Transverse colon (tissue), 4 donors: ENCODE measurements at places on chromosomes 1 and 21. TPM values are rescaled to one million over a fixed set of nuclear protein-coding genes. Genes with fewer than 3 reads are reported as not detected.

The SETD4 gene
- total RNA-seq, result 35.2 TPM

The CFHR4 gene
- not detected for total RNA-seq

The HMGCS2 gene
- 341 TPM for total RNA-seq

DNA sequence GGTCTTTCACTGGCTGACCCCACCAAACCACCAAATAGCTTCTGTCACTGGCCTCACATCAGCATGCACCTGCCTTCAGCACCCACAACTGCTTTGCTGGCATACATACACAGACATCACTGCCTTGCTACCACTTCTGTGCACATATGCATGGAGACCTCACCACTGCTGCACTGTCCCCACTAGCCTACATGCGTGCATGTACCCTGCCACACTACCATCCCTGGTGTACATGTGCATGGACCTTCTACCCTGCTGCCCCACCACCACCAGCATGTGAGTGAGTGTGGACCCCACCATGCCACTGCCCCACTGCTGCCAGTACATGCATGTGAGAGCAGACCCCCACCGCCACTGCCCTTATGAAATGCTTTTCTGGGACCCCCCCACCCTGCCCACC, 6.1 kb downstream of the CD1C start:
- no peaks in the 10 kb centered on the region for H3K4me1 ChIP-seq
- no peaks in the 10 kb centered on the region for H3K36me3 ChIP-seq
- no peak overlapping the region for H3K27ac ChIP-seq
- no peak overlapping the region for H3K4me3 ChIP-seq

DNA sequence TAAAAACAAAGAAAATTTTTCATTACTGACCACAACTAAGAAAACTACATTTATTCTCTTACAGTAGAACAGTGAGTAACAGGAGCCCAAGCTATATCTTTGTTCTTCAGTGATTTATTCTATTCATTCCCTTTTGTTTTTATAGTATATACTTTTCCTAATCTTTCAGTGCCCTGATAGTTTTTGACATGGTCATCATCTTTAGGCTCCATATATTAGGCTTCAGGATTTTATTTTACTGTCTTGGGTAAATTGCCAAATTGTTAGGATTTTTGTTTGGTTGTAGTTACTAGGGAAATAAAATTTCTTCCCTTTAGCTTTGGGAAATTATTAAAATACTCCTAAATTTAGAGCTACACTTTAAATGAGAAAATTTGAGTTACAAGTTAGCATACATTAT, 10.3 kb downstream of the FBXO28 start:
- H3K4me3 ChIP-seq, result no peak overlapping the region
- H3K27me3 ChIP-seq, result no peaks in the 10 kb centered on the region
- DNase-seq, result no peak
- no peaks in the 10 kb centered on the region for H3K4me1 ChIP-seq
- no peaks in the 10 kb centered on the region for H3K36me3 ChIP-seq

GRCh38 chr1:15866721-15867201, 19.3 kb downstream of the SPEN start:
- no peaks in the 10 kb centered on the region for H3K36me3 ChIP-seq
- no peak overlapping the region for H3K4me3 ChIP-seq
- no peak for DNase-seq
- H3K27ac ChIP-seq, result no peak overlapping the region
- no peaks in the 10 kb centered on the region for H3K4me1 ChIP-seq

DNA sequence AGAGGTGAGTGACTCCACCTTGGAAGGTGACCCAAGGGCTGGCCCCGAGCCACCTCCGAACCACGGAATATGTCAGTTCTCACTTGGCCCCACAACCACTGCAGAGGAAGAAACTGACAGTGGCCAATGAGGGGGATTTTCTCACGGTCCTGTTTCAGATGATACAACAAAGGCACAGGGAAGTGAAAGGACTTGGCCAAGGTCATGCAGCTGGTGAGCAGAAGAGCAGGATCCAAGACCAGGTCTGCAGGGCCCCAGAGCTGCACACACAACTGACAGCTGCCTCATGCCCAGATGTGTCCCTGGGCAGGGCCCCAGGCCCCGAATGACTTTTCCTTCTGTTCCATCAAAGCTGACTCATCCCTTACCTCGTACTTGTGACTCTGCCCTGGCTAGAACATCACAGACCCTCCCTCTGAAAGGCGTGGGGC, 25.8 kb upstream of the EVA1B start:
- peaks cover 31% of the 10 kb centered on the region for H3K4me1 ChIP-seq
- H3K36me3 ChIP-seq, result no peaks in the 10 kb centered on the region
- H3K4me3 ChIP-seq, result no peak overlapping the region

DNA sequence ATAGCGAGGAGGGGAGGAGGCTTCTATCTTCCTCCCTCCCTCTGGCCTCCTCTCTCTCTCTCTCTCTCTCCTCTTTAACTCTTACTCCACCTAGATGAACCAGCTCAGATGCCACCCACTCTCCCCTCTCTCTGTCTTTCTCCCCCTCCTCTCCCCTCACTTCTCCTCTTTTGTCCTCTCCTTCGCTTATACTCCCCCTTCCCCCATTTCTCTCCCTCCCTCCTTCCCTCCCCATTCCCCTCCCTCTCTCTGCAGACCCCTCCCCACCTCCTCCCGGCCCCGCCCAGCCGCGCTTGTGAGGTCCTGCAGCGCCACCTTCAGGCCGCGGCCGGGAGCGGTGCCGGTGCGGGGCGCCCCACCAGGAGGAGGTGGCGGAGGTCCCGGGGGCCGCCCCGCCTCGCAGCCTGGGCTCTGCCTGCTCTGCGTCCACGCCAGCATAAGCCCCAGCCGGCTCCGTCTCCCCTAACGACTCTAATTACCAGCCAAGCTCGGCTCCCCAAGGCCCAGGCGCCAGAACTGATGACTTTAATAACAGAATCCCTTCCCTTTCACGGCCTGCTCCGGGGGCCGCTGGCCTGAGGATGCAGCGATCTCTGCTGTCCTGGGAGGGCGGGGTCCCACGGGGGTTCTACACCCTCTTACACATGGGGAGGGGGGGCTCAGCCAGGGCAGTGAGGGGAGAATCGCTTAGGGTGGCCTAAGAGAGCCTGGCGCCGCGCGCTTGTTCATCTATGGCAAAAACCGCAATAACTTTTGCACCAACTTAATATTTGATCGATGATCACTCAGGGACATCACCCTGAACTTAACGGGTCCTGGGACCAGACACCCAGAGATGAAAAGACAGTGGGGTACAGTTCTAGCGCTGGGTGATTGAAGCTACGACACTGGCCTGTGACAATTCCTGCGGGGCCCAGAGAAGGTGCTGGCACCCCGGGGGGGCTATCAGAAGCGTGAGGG, 637.3 kb downstream of the MATN1 start:
- peaks cover 19% of the 10 kb centered on the region for H3K4me1 ChIP-seq
- no peak overlapping the region for H3K27ac ChIP-seq
- no peak overlapping the region for H3K4me3 ChIP-seq
- peak; percentile 41 for DNase-seq

GRCh38 chr21:29029524-29029923, 5.1 kb downstream of the USP16 start:
- no peak for DNase-seq
- H3K4me3 ChIP-seq, result no peak overlapping the region
- H3K27ac ChIP-seq, result no peak overlapping the region
- H3K36me3 ChIP-seq, result no peaks in the 10 kb centered on the region

GRCh38 chr1:223224465-223224864, 81.4 kb upstream of the TLR5 start:
- no peaks in the 10 kb centered on the region for H3K4me1 ChIP-seq
- no peak overlapping the region for H3K27ac ChIP-seq
- DNase-seq, result no peak
- no peak overlapping the region for H3K4me3 ChIP-seq

GRCh38 chr21:43270800-43271301, 102.0 kb downstream of the CRYAA start:
- no peak for DNase-seq
- H3K27me3 ChIP-seq, result peaks cover 38% of the 10 kb centered on the region
- H3K27ac ChIP-seq, result no peak overlapping the region
- no peak overlapping the region for H3K4me3 ChIP-seq
- H3K4me1 ChIP-seq, result no peaks in the 10 kb centered on the region
- H3K36me3 ChIP-seq, result no peaks in the 10 kb centered on the region

DNA sequence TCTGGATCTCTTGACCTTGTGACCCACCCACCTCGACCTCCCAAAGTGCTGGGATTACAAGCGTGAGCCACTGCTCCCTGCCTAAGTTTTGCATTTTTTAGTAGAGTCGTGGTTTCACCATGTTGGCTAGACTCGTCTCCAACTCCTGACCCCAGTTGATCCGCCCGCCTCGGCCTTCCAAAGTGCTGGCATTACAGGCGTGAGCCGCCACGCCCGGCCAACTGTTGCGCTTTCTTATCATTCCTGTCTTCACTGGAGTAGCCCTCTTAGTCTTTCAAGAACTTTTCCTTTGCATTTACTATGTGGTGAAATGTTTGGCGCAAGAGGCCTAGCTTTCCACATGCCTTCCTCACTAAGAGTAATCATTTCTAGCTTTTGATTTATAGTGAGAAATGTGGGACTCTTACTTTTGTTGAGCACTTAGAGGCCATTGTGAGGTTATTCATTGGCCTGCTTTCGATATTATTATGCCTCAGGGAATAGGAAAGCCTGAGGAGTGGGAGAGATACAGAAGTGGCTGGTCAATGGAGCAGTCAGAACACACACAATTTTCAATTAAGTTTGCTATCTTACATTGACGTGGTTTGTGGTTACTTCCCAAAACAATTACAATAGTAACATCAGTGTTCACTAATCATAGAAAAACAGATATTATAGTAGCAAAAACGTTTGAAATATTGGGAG, 111.0 kb downstream of the ZMYM4 start:
- H3K4me3 ChIP-seq, result no peak overlapping the region
- no peak for DNase-seq
- no peaks in the 10 kb centered on the region for H3K36me3 ChIP-seq
- H3K27me3 ChIP-seq, result no peaks in the 10 kb centered on the region

DNA sequence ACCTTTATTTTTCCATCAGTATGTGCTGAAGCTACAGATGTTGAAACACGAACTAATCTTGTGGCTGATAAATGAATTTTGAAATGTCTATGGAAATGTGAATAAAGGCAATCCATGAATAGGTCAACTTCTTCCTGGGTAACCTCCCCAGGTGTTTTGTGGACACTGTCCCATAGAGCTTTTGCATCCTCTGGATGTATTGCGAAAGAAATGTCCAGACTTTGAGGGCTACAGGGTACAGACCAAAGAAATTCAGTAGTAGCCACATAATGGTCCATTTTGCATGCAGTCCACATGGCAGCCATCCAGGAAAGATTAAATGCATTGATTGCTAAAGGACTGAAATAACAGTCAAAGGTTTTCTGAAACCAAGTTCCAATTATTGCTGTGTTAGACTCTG, 21.5 kb upstream of the DARS2 start:
- no peak overlapping the region for H3K4me3 ChIP-seq
- peaks cover 14% of the 10 kb centered on the region for H3K36me3 ChIP-seq
- no peak overlapping the region for H3K27ac ChIP-seq
- no peak for DNase-seq
- H3K27me3 ChIP-seq, result no peaks in the 10 kb centered on the region

- no peaks in the 10 kb centered on the region for H3K36me3 ChIP-seq
- no peaks in the 10 kb centered on the region for H3K27me3 ChIP-seq
- no peak for DNase-seq
- H3K27ac ChIP-seq, result no peak overlapping the region
These were observed 94.4 kb downstream of the SLC35F3 start for GRCh38 chr1:233998891-233999290.

DNA sequence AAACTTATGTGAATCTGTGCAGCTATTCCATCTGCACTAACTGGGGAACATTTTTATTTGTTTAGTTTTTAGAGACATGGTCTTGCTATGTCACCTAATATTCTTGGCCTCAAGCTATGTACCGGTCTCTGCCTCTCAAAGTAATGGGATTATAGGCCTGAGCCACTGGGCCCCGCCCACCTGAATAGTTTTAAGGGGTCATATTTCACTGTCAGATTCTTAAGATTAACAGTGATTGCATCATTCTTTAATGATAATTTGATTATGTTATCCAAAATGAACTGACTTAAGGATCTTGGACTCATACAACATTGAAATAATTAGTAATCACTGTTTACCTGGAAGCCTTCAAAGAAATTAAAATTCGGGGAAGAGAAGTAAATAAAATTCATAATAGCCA, 12.6 kb upstream of the KLF18 start:
- no peak overlapping the region for H3K27ac ChIP-seq
- DNase-seq, result no peak
- H3K4me3 ChIP-seq, result no peak overlapping the region
- no peaks in the 10 kb centered on the region for H3K36me3 ChIP-seq
- H3K27me3 ChIP-seq, result peaks cover 6% of the 10 kb centered on the region

DNA sequence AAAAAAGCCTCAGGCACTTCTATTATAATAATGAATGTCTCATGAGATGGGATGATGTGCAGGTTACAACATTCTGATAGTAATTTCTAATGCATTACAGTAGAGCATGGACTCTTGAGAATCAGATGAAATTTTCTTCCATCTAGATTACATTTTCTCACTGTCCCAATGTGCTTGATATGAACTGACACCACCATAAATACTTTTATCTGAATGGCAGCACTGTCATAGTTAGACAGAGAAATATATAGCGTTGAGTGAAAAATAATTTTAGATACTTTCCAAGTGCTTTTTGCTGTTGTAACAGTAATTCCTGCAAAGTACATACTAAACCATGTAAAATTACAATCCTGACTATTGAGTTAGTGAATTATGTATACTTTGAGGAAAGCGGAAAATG, 630.1 kb downstream of the BRINP3 start:
- H3K4me3 ChIP-seq, result no peak overlapping the region
- no peaks in the 10 kb centered on the region for H3K36me3 ChIP-seq
- no peak overlapping the region for H3K27ac ChIP-seq
- DNase-seq, result no peak

DNA sequence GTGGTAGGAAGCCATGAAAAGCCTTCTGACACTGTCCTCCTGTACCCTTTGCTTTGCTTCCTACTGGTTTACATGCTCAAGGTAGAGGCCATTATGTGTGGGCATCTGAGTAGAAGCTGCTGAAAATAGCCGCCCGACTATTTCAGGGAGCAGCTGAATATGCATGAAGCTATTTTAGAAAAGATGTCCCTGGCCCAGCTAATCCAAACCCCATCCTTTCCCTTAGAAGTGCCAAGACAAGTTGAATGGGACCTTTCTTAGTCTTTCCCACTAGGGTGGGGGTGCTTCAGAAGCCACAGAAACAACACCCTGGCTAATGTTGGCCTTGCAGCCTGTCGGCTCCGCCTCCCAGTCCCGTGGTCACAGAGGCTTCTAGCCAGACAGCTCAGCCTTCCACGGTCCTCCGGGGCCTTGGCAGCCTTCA, 205.1 kb upstream of the EDN2 start:
- DNase-seq, result no peak
- H3K27ac ChIP-seq, result no peak overlapping the region
- H3K36me3 ChIP-seq, result no peaks in the 10 kb centered on the region
- no peaks in the 10 kb centered on the region for H3K4me1 ChIP-seq

GRCh38 chr1:188723332-188724020, 1754.2 kb downstream of the BRINP3 start:
- no peaks in the 10 kb centered on the region for H3K36me3 ChIP-seq
- H3K4me1 ChIP-seq, result no peaks in the 10 kb centered on the region
- H3K4me3 ChIP-seq, result no peak overlapping the region
- no peak overlapping the region for H3K27ac ChIP-seq
- H3K27me3 ChIP-seq, result no peaks in the 10 kb centered on the region
